ENCODE measurements at places on chromosomes 3 and 15.

GRCh38 chr3:158420654-158421396, 150.2 kb upstream of the MLF1 start:
- DNase-seq, result peak; percentile 62

DNA sequence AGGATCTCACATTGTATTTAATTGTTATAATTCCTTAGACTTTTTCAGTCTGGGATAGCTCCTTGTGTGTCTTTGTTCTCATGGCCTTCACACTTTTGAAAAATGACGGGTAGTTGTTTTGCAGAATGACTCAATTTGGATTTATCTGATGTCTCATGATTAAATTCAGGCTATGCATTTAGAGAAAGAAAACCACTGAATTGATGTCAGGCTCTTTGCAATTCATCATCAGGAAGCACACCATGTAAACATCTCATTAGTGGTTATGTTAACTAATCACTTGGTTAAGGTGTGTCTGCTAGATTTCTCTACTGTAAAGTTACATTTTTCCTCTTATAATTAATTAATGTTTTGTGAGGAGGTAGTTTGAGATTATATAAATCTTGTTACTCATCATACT, 8.0 kb upstream of the SLC22A13 start:
- no peak for DNase-seq

GRCh38 chr15:40264321-40265153, 18.3 kb downstream of the ANKRD63 start:
- no peak for DNase-seq

- peak; percentile 96 for DNase-seq
These were observed 36.3 kb upstream of the MEX3B start for GRCh38 chr15:82081914-82082762.

- DNase-seq, result no peak
These were observed 284.9 kb downstream of the TLE3 start for GRCh38 chr15:69812861-69813261.

DNA sequence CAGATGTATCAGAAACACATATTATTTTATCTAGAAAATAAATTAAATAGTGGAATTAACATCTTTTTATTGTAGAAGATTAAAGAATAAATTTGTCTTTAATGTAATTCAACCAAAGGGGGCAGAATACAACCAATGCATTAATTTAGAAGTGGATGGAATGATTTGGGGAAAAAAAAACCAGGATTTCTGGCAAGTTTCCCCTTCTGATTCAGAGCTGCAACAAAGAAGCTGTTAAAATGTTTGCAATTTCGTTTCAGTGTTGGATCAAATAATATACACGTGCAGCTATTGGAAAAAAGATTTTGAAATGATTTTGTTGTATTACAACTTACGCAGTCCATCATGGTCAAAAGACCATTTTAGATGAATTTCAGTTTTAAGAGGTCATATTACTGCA, 71.6 kb upstream of the ZNF280D start:
- DNase-seq, result no peak

- no peak for DNase-seq
These were observed 431.2 kb upstream of the RGMA start for GRCh38 chr15:93520206-93520605.

- no peak for DNase-seq
These were observed 65.7 kb upstream of the CHMP2B start for GRCh38 chr3:87161417-87161816.

DNA sequence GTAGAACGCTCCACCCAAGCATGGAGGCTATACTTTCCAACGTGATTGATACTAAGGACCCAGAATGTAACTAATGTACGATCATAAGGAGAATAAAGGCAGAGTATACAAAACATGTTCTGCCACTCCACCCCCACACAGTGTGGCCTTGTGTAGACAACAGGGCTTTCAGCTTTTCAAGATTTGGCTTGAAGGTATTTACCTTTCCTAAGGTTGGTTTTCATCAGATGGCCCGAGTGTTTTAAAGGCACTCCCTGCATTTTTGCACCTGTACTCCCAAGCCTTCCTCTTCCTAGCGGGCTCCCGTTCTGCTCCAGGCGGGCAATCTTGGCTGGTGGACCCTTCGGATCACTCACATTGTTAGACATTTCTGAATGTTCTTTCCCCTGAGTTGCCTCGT, 4.6 kb downstream of the SATB1 start:
- no peak for DNase-seq

GRCh38 chr15:101314336-101315125, 19.5 kb upstream of the SNRPA1 start:
- no peak for DNase-seq

DNA sequence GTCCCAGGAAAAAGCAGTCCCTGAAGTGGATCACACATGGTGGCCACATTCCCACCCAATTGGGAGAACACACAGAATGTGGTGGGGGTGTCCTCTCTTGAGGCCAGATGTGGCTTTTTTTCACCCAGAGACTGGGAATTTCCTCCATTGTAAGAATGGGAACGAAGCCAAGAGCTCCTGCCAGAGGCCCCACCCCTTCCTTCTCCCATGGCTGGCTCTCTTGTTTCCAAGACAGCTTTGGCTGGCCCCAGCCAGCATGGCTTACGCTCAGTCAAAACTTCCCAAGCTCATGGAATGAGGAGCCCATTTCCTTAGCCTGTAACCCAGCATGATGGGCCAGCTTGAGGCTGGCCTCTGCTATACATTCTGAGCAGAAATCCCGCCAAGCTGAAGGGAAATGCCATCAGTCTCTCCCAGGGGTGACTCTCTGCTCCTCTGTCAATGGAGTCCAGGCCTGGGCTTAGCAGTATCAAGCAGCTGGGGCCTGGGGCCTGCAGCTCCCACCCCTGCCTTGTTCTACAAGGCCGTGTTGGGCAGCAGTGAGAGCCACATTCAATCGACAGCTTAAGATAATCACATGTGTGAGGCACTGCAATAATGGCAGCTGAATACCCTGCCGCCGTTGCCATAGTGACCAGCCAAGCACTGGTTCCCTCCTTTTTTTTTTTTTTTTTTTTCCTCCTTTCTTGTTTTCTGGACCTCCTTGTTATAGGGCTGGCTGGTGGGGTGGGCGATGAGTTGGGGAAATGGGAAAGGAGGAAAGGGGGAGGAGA, 142.4 kb downstream of the EPHB1 start:
- no peak for DNase-seq

DNA sequence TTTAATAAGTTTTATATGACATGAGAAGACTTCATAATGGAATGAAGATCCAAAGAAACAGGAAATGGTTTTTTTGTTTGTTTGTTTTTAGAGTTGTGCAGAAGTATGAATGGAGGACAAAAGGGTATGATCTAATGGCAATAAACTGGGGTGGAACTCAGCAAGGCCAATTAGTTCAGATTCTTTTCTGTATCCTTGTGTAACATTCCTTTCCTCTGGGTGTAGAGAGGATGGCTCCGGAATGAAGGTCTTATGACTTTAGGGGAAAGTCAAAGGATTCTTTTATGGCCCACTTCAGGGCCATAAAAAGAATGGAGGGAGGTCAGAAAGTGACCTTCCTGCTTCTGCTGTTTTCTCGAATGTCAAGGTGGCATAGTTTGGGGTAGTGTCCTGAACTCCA, 152.6 kb downstream of the DPH6 start:
- DNase-seq, result no peak

DNA sequence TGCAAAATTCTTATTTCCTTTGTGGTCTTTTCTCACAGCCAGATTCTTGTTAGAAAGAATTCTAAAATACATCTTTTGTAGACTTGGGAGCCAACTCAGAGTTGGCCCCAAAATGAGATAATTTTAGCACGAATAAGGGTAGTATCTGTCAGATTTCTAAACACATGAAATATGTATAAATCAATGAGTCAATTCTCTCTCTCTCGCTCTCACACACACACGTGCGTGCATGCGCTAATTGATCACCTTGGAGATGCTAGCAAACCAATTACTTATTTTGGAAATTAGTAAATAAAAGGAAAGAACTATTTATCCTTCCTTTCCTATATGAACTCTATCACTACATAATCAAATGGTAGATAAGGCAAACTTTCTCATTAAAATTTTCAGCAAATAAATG, 32.9 kb upstream of the PIK3R4 start:
- DNase-seq, result no peak

GRCh38 chr15:34802803-34803750, 7.7 kb upstream of the ACTC1 start:
- no peak for DNase-seq

DNA sequence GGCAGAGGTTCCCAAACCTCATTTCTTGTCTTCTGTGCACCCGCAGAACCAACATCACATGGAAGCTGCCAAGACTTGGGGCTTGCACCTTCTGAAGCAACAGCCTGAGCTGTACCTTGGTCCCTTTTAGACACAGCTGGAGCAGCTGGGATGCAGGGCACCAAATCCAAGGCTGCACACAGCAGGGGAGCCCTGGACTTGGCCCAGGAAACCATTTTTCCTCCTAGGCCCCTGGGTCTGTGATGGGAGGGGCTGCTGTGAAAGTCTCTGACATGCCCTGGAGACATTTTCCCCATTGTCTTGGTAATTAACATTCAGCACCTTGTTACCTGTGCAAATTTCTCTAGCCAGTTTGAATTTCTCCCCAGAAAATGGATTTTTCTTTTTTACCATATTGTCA, 33.6 kb upstream of the TMEM45A start:
- no peak for DNase-seq

GRCh38 chr15:58669108-58669507, 80.4 kb downstream of the ADAM10 start:
- DNase-seq, result no peak

DNA sequence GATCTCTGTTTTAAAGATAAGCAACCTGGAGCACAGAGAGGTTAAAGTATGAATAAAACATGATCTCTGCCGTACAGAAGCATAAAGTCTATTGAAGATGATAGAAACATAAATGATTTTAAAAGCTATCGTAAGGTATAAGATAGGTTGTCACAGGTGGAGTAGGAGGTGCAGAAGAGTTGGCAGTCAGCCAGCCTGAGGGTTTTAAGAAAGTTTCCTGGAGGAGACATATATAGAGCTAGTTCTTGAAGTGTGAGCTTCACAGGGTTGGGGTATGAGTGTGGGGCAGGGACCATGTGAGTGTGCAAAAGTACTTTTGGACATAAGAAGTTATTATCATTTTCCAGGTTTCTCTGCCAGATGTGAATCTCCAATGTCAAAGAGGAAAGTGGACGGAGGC, 3.9 kb upstream of the FGF12 start:
- no peak for DNase-seq

GRCh38 chr3:110436209-110436608, 635.4 kb upstream of the NECTIN3 start:
- no peak for DNase-seq

GRCh38 chr3:182331341-182331740, 462.0 kb upstream of the ATP11B start:
- no peak for DNase-seq

DNA sequence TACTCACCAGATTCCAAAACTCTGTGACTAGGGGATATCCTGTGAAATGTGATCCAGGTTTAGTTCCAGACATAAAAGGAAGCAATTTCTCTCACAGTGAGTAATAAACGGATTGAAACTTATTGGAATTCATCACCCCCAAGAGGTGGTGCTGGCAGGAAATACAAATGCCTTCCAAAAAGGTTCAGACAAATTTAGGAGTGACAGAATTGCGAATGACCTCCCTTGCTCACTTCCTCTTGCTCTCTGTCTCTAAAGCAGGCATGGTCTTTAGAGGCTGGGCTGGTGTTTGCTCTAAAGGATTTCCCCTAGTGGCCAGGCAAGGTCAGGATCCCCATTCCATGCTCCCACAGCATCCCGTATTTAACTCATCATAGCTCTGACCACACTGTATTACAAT, 449.4 kb upstream of the PPP2R3A start:
- peak; percentile 5 for DNase-seq

DNA sequence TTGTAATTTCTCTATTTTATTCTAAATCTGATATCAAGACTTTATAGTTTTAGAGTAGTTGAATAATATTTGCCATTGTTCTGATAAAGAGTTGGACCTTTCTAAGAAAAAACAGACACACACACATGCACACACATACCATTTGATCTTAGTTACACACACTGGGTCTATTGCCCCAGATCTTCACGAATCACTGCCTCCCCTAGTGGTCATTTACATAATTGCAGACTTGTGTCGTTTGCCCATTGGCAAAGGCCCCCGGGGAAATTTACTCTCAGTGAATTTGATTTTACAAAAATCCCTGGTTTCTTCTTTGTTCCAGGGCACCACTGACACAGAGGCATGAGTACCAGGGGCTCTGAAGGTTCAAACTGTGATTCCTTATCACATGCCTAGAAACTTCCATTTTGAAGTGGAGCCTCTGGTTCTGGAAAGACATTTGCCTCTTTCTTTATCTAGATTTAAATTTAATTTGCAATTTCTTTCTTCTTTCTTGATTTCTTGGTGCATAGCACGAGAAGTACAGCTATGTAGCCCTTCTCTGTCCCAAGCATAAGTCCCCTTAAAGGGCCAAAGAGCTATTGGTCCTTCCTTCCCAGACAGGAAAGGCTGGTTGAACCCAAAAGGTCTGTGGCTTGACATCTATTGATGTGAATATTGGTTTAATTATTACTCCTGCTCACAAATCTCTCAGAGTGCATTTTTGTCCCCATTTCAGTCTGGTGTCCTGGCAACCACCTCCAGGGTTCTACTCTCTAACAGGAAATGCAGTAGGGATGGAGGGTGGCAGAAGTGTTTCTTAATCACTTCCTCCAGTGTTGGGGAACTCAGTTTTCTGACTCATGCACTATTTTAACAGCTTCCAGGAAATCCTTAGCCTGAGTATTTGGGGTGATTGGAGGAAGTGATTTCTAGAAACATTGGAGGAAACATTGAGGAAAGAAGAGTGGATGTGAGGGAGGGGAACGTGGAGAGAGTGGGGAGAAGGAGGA, 32.4 kb upstream of the SLC6A11 start:
- peak; percentile 19 for DNase-seq

All from brain microvascular endothelial cell (primary cell).